Stomach (tissue), 19 donors: ENCODE measurements at places on chromosomes 11 and 22. TPM values are rescaled to one million over a fixed set of nuclear protein-coding genes. Genes with fewer than 3 reads are reported as not detected.
A peak's percentile ranks its signal among the peaks of the same experiment; 100 is the strongest.

Gene P2RX3
- polyA plus RNA-seq: not detected

GRCh38 chr22:33635766-33636165 is 284.5 kb downstream of the LARGE1 start:
- H3K27me3 ChIP-seq: no peaks in the 10 kb centered on the region
- H3K4me3 ChIP-seq: no peak overlapping the region
- no peak overlapping the region for H3K27ac ChIP-seq
- H3K4me1 ChIP-seq: no peaks in the 10 kb centered on the region
- peaks cover 3% of the 10 kb centered on the region for H3K36me3 ChIP-seq
- no peak for DNase-seq

Gene SLC43A1
- polyA plus RNA-seq: 16.0 TPM

Gene CYP2R1
- polyA plus RNA-seq: 31.2 TPM

DNA sequence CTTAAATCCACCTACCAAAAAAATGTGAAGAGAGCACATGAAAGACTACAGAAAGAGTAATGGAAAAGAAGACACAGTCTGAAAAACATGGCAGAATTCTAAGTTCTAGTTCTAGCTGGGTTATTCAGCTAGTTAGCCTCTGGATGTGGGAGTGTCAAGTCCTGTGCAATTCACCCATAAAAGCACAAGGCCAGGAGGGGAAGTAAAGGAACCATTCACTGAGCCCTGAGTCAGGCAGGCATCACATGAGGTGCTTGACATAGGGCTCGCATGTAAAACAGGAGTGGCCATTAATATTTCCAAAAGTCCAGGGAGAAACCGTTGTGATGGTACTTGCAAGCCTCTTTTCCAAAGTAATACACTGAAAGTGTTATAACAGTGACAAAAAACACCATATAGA is 103.7 kb downstream of the GAB2 start:
- peaks cover 28% of the 10 kb centered on the region for H3K4me1 ChIP-seq
- no peaks in the 10 kb centered on the region for H3K36me3 ChIP-seq
- peak overlapping the region; percentile 19 for H3K27ac ChIP-seq
- no peak overlapping the region for H3K4me3 ChIP-seq
- no peak for DNase-seq

DNA sequence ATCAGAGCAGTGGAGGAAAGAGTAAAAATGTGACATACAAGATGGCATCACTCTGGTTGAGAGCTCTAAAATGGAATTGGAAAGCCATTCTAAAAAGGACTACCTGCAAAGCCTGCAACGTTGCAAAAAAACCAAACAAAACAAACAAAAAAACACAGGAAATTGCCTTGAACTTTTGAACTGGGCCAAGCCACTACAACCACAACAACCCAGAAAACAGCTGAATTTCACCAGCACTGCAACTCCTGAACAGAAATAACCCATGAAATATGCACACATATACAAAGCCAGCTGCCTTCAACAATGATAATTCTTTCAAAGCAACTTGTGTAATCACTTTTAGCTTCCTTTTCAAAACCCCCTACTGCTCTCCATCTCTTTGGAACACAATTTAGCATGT is 326.6 kb upstream of the LRRC4C start:
- DNase-seq: peak; percentile 4
- no peaks in the 10 kb centered on the region for H3K27me3 ChIP-seq
- H3K27ac ChIP-seq: no peak overlapping the region

GRCh38 chr11:538431-539051 is 1.2 kb downstream of the LRRC56 start:
- H3K4me3 ChIP-seq: no peak overlapping the region
- peaks cover 2% of the 10 kb centered on the region for H3K36me3 ChIP-seq
- H3K27ac ChIP-seq: no peak overlapping the region
- peaks cover 40% of the 10 kb centered on the region for H3K4me1 ChIP-seq

Gene APOBEC3B
- polyA plus RNA-seq: 3.8 TPM

DNA sequence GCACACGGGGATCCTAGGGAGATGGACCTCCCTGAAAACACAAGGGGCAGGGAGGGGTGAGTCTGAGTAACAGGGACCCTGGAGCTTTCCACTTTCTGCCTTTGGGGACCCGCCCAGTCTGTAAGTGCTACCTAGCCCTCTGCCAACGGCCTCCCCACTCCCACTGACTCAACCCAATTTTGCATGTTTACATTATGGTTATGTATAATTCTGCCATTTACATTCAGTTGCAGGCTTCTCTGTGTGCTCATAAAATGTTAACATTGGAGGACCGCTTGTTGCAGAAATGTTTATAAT is 105.8 kb downstream of the DSCAML1 start:
- no peak overlapping the region for H3K4me3 ChIP-seq
- H3K36me3 ChIP-seq: no peaks in the 10 kb centered on the region

Gene OR2AG2
- not detected for polyA plus RNA-seq

Gene TREH
- 0.76 TPM for polyA plus RNA-seq

DNA sequence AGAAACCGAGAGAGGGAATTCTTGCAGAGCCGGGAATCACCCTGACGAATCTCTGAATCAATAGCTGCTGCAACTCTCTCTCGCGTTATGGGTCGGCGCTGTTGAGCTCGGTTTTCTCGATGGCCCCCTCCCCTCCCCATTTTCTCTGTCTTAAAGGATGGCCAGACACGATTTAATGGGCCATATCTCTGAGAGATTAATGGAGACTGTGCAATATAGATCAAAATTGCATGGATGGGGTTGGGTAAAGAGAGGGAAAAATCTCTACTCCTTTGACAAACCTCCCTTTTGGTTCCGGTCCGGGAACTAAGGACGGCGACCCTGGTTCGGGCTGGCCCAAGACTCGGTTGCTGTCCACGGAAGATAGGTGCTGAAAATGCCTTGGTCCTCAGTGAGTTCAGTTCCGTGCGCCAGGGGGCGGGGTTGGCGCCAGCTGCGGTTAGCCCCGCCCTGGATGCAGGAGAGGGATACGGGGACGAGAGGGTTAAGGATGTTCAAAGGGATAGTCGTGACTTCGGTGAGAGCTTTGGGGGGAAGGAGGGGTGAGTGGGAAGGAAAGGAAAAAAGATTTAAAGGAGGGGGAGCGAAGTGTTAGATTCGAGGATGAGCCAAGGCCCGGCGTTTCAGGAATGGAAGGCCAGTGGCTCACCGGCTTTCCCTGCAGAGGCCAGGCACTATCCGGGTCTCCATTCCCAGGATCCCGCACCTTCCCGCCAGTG is 103.6 kb upstream of the HSD17B12 start:
- peak; percentile 81 for DNase-seq
- peaks cover 58% of the 10 kb centered on the region for H3K4me1 ChIP-seq
- no peak overlapping the region for H3K27ac ChIP-seq

Gene TCN2
- 4.1 TPM for polyA plus RNA-seq

Gene SCARF2
- 1.5 TPM for polyA plus RNA-seq

DNA sequence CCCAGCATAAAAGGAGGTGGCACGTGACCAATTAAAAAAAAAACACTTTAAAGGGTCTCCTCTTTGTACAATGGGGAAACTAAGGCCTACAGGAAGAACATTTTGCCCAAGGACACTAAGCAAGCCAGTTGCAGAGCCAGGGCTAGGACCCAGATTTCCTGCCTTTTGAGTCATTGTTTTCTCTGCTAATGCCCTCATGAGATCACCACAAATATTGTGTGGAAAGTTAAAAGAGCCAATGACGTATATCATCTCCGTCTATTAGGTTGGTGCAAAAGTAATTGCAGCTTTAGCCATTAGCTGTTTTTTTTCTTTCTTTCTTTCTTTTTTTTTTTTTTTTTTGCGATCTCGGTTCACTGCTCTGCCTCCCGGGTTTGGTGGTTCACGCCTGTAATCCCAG is 24.1 kb upstream of the LRRC32 start:
- H3K4me3 ChIP-seq: no peak overlapping the region
- H3K36me3 ChIP-seq: no peaks in the 10 kb centered on the region
- H3K27ac ChIP-seq: no peak overlapping the region
- H3K4me1 ChIP-seq: no peaks in the 10 kb centered on the region
- no peak for DNase-seq

- DNase-seq: no peak
- H3K27me3 ChIP-seq: no peaks in the 10 kb centered on the region
- H3K4me1 ChIP-seq: peaks cover 11% of the 10 kb centered on the region
- no peak overlapping the region for H3K4me3 ChIP-seq
These were observed 3.5 kb upstream of the POU2F3 start for GRCh38 chr11:120236169-120237107.
